BJ (cell line): ENCODE measurements at places on chromosomes 12 and 14.

DNA sequence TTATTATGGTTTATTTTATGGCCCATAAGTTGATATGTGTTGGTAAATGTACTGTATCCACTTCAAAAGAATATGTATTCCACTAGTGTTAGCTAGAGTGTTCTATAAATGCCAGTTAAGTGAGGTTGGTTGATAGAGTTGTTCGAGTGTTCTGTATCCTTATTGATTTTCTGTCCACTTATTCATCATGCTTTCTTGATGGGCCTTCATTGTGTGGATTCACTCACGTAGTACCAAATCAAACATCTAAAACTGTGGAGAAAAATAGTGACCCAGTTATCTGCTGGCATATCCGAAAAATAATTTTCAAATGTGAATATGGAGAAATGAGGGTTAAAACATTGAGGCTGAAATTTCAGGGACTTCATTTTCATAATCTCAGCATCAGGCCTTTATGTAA is 230.4 kb downstream of the TRHDE start:
- no peak for DNase-seq

DNA sequence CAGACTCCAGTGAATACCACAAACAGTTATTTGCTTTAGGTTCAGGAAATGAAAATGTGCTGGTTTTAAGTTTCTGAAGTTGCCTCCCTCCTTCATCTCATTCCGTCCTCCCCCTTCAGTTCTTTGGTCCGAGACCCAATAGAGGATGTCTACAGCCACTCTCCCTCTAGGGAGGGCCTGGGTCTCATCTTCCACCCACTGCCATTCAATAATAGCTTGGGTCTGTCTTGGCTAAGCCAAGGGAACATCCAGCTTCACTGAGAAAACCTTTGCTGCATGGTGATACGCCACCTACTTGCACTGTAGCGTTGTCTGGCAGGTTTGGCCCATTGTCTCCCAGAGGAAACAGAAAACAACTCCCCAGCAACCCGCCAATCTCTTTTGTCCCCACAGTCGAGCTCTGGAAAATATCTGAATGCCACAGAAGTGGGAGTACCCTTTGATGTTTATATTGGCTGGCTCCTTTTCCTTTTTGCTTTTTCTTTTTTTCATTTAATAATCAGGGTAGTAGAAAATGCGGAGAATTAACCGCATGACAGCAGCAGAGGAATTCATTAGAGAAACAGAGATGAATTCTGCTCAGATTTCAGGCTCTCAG is 380.1 kb downstream of the RAD51B start:
- no peak for DNase-seq

GRCh38 chr14:26525085-26525484 is 72.7 kb downstream of the NOVA1 start:
- DNase-seq = no peak

GRCh38 chr14:72444701-72445100 is 449.2 kb downstream of the DPF3 start:
- DNase-seq = no peak

- DNase-seq = no peak
Observed at GRCh38 chr14:94474581-94475031, 1.4 kb downstream of the SERPINA9 start.

- peak; percentile 93 for DNase-seq
Observed at GRCh38 chr12:43151441-43151981, 400.5 kb downstream of the ADAMTS20 start.

DNA sequence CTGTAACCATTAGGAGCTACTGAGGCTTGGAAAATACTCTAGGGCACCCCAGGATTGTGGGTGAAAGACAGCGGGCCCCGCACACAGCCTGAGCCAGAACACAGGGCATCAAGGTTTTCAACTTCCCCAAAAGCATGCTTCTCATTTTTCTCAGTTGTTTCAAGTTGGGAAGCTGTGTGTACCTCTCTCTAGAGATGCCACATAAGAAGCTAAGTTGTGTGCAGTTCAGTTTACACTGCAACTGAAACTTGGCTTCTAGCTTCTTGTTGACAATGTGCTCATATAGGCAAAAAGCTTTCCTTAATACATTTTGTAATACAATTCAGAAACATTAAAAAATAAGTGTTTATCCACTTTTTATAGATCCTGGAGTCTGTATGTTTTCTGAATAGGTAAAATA is 88.1 kb upstream of the PTPRR start:
- no peak for DNase-seq

- DNase-seq = no peak
Observed at GRCh38 chr14:33670235-33670634, 280.6 kb downstream of the EGLN3 start.

DNA sequence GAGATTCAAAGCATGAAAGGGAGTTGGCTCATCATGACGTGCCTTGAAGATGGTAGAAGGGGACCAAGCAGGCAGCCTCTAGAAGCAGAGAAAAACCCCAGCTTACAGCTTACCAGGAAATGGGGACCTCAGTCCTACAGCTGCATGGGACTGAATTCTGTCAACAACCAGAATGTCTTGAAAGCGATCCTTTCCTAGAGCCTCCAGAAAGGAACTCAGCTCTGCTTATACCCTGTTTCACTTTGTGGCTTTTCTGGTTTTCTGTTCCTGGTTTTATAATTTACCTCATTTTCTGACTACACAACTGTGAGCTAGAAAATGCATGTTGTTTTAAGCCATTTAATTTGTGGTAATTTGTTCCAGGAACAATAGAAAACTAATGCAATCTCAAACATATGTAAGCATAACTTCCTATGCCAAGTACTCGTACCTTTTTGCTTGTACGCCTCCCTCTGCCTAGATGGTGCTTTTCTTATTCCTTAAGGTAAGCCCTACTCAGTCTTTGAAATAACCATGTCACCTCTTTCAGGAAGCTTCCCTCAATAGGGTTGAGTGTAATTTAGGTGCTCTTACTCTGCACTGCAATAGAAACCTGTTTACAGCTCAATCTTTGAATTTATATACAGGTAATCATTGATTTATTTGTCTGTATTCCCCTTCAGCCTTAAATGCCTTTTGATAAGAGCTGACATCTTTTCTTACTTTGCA is 348.8 kb downstream of the TMEM117 start:
- no peak for DNase-seq

DNA sequence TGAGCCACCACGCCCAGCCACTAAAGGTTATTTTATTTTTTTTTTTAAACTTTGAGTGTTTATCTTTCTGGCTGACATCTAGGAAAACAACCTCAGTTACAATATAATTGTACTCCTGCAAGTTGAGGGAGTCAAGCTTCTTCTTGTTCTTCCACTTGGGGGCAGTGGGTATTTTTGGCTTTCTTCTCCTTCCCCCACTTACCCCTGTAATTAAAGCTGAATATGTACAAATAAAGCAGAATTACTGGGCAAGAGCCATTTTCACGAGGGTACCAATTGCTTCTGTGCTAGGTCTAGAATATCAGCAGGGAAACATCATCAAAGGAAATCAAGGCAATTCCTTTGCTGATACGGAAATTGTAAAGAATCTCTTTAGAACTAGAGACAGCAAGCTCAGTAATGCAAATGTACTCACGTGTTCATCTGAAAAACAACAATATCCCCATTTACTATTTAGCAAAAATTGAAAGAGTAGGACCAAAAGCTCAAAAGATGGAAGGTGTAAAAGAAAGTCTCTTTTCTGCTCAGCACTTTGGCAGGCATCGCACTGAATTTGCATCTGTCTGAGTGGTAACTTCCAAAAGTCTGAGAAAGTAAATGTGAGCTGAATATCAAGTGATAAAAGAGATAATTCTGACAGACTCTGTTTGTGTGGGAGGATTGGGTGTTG is 72.8 kb downstream of the TAOK3 start:
- DNase-seq = no peak

- DNase-seq = peak; percentile 12
Observed at GRCh38 chr12:100858656-100859055, 64.1 kb downstream of the ANO4 start.

- no peak for DNase-seq
Observed at GRCh38 chr12:117038023-117038680, 61.1 kb downstream of the TESC start.

- DNase-seq = no peak
Observed at GRCh38 chr12:79552192-79552591, 138.6 kb downstream of the PAWR start.

GRCh38 chr14:23277189-23277588 is 8.7 kb downstream of the HOMEZ start:
- DNase-seq = no peak

GRCh38 chr12:4742416-4742970 is 22.3 kb downstream of the GALNT8 start:
- DNase-seq = no peak

- DNase-seq = no peak
Observed at GRCh38 chr12:27814851-27815591, 35.0 kb upstream of the MANSC4 start.

GRCh38 chr14:20223410-20223809 is at the start of gene OR11H6:
TSS of gene OR11H6 (plus strand) at chr14:20223710. CDS start at chr14:20223710, 0 bp downstream.
- DNase-seq = no peak

- DNase-seq = peak; percentile 41
Observed at GRCh38 chr12:70691018-70691672, 53.9 kb upstream of the PTPRB start.

DNA sequence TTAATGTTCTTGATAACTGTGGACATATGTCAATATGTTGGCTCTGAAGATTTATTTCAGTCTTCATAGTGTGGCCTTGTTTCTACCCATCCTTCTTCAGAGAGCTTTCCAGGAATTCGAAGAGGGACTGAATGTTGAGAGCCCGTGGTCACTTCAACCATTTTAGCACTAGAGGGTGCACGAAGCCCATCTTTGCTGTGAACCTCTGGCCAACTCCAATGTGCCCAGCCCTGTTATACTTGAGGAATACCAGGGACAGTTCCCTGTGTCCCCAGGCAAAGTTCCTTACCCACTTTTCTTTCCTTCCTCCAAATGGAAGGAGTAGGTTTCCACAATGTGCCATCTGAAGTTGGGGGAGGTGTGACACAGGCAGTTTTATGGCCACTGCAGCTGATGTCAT is 603.5 kb downstream of the RPL10L start:
- DNase-seq = peak; percentile 21

DNA sequence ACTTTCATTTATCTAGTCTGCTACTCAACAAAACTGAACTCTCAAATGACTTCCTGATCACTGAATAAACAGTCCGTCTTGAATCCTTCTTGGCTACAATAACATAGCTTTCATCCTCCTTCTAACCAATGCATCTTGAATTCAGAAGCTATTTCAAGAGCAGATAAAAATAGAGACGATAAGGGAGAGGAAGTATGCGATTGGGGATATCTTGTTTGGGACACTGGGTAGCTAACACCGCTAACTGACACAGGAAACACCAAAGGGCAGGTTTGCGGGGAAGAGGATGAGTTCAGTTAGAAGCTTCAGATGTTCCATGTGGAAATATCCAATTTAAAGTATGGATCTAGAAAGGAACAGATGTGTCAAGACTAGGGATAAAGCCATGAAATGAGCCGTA is 102.5 kb downstream of the SLC41A2 start:
- no peak for DNase-seq

DNA sequence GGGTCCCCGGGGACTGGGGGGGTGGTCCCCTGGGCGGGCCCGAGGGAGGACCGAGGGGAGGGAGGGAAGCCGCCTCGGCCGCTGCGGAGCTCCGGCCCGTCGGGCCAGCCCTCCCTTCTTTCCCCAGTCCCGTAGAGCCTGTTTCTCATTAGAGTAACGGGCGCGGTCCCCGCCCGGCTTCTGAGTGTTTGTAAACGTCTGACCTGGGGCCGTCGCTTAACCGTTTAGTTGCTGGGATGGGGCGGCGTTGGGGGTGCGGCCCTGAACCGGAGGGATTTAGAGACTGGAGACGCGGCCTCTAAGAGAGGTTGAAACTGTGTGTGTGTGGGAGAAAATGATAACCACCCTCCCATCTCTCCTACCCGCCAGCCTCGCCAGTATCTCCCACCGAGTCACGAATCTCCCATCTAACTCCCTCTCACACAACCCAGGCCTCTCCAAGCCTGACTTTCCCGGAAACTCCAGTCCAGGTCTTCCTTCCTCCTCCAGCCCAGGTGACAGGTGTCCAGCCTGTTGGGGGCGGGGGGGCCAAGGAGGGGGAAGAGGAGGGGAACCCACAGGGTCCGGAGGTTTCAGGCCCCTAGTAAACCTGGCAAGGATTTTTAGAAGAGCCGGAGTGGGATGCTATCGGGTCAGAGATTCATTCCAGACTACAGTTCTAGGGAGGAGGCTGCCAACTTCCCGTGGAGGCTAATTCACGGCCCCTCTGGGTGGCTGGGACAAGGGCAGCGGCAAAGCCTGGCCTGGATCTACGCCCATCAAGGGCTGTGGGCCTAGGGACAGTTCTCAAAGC is 1.1 kb upstream of the NFATC4 start:
- peak; percentile 80 for DNase-seq

GRCh38 chr12:48276621-48277020 is 73.5 kb upstream of the OR10AD1 start:
- no peak for DNase-seq

GRCh38 chr12:93569301-93569655 is 3.2 kb upstream of the SOCS2 start:
- DNase-seq = no peak

DNA sequence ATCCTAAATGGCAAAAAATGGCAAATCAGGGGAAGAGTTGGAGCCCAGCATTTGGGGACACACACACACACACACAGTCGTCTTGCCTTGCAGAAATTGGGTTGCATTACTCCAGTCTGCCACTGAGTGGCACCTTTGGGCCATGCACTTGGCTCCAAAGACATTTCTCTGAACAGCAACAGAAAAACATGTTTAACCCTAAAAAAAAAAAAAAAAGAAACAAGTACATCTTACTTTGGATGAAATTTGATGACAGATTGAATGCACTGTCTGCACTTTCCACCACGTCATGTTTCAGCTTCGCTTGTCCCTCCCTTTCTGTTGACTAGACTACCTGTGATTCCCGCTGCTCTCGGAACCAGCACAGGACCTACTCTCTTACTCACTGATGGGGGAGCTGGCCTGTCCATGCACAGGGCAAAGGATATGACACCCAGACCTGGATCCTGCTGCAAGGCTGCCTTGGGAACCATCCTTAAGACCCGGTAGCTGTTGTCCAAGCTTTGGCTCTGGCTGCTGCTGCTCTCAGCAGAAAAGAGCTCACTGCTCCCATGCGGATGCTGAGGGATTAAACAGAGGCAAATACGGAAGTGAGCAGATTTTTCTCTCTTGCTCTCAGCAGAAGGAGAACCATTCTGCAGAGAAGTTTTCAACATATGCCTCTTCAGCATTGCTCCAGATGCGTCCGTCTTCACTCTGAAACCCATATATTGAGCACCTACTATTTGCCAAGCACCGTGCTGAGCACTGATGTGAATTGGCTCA is 376.8 kb downstream of the DPF3 start:
- peak; percentile 23 for DNase-seq

GRCh38 chr12:76026643-76027063 is 4.9 kb downstream of the PHLDA1 start:
- DNase-seq = no peak

- no peak for DNase-seq
Observed at GRCh38 chr12:88860851-88861250, 280.6 kb upstream of the KITLG start.

GRCh38 chr14:88929656-88930436 is 105.4 kb downstream of the TTC8 start:
- DNase-seq = no peak

- DNase-seq = no peak
Observed at GRCh38 chr12:20264608-20265114, 103.7 kb upstream of the PDE3A start.

- no peak for DNase-seq
Observed at GRCh38 chr12:47851303-47851952, 31.7 kb upstream of the HDAC7 start.

GRCh38 chr12:68977909-68978610 is 45.1 kb upstream of the CPM start:
- no peak for DNase-seq

- no peak for DNase-seq
Observed at GRCh38 chr12:58349161-58349560, 407.8 kb downstream of the ATP23 start.

GRCh38 chr12:9052610-9053009 is 63.1 kb downstream of the A2M start:
- DNase-seq = no peak

- no peak for DNase-seq
Observed at GRCh38 chr12:117152793-117153775, 37.2 kb downstream of the FBXO21 start.
